ENCODE measurements at places on chromosomes 12 and 14.

DNA sequence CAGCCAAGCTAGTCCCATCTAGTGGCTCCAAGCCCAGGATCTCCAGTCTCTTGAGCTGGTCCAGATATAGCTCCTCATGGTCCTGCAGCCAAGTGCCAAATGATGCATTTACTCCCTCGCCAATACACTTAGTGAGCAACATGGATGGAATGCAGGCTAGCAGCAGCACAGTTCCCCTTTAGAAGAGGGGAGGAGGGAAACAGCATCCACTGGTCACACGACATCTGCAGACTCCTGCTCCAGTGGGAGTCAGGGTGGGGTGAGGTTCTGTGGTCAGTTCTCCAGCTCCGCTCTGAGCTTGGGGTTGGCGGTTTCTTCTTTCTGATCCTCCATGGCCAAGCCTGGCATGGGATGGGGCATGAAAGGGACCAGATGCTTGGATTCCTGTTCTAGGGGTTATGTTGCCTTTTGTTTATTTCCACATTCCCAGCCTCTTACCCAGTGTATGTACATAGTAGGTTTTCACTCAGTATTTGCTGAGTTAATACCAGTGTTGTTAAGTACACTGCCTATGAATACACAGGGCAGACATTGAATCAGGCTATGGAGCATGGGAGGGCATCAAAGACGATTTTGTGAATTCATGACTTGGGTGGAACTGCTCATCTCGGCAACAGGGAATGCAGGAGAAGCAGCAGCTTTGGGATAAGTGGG lies 57.3 kb downstream of the GALNT16 start:
- peak; percentile 98 for DNase-seq

DNA sequence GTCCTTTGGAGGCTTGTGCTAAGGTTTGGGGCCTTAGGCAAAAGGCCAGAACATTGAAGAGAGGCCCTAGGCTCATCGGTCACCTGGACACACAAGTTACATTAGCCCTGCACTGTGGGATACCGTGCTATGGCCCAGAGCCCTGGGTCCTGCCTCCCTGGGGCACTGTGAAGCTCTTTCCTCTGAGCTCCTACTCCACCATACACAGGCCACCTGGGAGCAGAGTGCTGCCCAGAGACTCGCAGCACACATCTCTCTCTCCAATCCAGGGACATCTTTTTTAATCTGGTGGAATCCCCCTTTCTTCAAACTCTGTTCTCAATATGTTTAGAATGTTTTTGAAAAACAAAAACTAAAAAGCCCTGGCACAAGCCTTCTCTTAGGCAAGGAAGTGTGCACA lies 314.2 kb upstream of the RGS6 start:
- no peak for DNase-seq

GRCh38 chr14:94540031-94540794 lies 21.0 kb upstream of the SERPINA4 start:
- DNase-seq: peak; percentile 14

DNA sequence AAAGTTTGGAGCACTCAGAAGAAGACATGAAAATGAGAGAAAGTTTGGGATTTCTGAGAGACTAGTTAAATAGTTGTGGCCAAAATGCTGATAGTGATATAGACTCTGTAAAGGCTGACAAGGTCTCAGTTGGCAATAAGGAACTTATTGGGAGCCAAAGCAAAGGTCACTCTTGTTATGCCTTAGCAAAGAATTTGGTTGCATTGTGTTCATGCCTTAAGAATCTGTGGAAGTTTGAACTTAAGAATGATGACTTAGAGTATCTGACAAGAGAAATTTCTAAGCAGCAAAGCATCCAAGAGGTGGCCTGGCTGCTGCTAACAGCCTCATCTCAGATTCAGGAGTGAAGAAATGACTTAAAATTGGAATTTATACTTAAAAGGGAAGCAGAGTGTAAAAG lies 113.8 kb downstream of the PIK3C2G start:
- peak; percentile 66 for DNase-seq

DNA sequence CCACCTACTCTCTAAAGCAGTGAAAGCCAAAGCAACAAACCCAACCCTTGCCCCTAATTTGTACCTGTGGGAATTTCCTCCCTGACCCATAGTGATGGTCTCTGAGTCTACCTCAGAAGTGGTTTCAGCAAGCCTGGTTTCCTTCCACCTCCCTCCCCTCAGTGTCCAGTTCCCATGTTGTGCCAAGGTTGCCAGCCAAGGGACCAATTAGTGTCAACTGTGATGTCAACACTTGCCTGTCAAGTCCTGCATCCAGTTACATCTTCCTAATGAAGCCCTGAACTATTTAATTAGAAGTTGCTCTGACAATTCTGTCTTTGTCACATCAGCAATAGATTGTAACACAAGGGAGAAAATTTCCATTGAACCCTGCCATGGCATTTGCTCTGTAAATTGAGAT lies 194.4 kb upstream of the CCDC196 start:
- DNase-seq: no peak

GRCh38 chr12:89160716-89161123 lies 191.6 kb downstream of the DUSP6 start:
- peak; percentile 69 for DNase-seq
